ENCODE measurements at places on chromosomes 5 and 9.

DNA sequence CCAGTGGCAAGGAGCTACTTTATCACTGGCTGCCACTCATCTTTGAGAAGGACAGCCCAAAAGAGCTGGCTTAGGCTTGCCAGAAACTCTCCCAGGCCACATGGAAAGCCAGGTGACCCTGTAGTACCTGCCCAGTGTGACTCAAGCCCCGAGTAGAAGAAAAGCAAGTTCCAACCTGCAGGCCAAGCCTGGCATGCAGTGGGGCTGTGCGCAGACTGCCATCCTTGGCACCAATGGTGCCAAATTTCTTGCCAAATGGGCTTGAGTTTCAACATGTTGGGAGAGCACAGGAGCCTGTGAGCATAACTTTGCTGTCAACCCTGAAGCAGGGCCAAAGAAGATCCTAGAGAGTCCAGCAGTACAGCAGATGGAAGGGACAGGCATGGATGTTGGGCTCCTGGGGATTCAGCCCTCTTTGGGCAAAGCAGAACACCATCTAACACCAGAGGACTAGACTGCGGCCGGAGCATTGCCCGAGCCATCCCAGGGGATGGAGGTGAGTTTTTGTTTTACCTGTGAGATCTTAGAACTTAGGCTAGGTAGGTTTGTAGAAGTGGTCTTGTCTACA lies 27.3 kb upstream of the SHB start:
- no peak for DNase-seq

- no peak for DNase-seq
Measured at GRCh38 chr5:116763987-116764866, 189.6 kb upstream of the SEMA6A start.

DNA sequence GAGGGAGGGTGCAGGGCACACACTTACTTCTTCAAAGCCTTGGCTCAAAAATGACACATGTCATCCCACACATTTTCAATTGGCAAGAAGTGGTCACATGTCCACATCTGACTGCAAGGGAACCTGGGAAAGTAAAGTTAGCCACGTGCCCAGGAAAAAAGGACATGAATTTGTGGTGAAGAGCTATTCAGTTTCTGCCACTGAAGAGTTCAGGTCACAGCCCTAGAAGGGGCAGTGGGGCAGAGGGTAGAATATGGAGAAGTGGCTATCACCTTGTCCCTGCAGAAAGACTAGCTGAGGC lies 1.9 kb upstream of the RGS14 start:
- DNase-seq = no peak

GRCh38 chr9:116499986-116500871 lies 186.9 kb upstream of the TRIM32 start:
- DNase-seq = no peak

DNA sequence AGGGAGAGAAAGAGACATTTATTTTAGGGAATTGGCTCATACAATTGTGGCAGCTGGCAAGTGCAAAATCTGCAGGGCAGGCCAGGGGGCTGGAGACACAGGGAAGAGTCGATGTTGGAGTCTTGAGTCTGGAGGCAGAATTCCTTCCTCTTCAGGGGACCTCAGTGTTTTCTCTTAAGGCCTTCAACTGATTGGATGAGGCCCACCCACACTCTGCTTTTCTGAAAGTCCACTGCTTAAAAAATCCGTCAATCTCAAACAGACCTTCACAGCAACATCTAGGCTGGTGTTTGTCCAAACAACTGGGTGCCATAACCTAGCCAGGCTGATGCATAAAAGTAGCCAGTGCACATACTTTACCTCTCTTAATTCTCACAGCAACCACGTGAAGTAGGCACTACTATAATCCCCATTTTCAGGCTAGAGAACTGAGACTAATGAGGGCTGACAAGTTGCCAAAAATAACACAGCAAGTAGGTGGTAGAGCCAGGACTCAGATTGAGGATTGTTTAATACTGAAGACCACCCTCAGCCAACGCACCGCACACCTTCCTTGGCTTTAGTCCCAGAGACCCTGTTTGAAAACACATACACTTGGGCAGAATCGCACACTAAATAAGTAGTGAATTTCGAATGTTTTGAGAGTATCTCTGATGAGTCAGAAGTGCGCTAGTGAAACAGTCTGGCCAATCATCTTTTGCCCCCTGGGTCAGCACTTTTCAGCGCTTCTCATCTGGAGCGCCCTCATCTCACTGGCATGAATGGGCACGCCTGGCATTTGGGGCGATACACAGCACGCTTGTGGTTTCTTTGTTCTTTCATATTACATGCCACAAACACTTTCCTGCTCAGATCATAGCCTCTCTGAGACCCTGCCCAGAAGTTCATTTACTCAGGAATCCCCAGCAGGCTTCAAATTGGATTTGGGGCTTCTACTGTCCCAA lies 591.4 kb downstream of the CCDC171 start:
- DNase-seq = no peak

GRCh38 chr9:16645970-16646369 lies 224.5 kb downstream of the BNC2 start:
- no peak for DNase-seq

DNA sequence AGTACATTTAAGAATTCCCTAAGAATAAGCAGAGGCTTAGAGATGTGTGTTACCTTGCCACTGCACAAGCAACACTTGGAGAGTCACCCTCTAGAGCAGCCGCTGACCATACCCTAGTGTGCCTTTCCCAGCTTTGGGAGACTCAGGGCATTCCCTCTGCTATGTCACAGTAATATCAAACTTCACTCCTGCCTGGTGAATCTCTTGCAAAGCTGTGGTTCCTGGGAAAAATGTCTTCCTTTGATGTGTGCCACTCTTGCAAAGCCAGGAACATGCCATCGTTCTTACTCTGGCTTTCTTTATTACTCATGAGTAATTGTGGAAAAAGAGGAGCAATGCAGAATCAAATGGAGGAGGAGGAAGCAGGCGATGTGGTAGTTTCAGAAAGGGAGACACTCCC lies 173.2 kb downstream of the CCDC192 start:
- no peak for DNase-seq

DNA sequence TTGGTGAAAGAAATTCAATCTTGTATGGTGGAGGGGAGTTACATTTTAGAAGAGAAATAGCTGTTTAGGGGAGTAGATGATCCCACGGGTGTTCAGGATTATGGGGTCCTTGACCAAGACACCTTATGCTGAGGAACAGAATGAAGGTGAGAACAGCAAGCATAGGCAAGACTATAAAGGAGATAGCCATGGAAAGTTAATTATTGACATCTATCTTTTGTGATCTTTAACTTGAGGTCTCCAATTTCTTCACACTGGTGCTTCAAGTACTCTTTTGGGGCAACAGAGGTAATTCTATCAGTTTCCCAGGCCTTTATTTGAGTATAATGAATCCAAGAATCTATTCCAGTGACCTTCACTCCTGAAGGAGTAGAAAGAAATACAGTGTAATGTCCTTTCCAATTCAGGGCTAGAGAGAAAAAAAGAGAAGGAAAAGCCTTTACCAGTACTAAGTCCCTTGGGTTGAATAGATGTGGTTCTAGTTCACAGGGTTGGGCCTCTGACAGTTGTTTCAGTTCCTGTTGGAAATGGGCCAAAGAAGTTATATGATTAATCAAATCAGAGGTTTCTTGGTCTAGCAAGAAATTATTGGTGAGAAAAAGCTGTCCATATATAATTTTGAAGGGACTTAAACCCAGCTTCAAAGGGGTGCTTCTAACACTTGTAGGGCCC lies 2104.1 kb upstream of the ACO1 start:
- DNase-seq = no peak

DNA sequence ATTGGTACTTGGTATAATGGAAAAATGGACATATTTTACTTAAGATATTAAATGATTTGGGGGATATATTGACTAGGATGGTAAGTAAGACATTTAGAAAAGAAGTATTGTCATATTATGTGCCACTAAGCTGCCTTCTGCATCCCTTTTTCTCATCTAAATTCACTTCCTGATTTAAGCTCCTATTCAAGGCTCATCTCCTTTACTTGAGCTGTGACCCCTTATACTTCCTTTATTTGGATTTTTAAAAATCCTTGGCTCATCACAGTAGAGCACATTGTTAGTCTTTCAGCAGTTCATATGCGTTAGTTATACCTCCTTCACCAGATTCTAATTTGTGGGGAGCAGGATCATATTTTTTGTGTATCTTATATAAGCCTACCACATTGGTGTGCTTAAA lies 6.6 kb downstream of the COMMD10 start:
- DNase-seq = no peak

Measured in cortex of kidney (tissue), 1 donor.